Ureter (tissue), 1 donor: ENCODE measurements at places on chromosomes 2 and 18. TPM values are rescaled to one million over a fixed set of nuclear protein-coding genes. Genes with fewer than 3 reads are reported as not detected.

DNA sequence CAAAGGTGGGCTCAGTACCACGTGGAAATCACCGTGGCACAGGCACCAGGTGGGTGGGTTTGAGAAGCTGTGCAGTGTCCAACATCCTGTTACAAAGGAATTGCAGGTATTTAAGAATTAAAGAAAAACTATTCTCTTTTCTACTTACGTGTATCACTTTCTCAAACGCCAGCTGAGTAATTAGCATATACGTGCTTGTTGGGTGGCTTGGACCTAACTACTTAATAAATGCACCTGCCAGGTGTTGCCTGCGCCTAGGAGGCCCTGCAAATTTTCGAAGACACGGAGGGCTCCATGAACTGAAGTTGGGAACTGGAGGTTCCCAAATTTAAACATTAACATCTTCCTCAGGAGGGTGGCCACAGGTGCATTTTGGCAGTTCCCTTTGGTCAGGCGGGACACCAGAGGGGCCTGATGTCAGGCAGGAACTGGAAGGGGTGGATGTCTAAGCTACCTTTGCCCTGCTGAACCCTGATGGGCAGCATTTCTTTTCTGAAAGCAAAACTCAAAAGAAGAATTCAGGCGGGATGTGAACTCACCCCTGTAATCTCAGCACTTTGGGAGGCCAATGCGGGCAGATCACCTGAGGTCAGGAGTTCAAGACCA lies 84.8 kb downstream of the HS6ST1 start:
- no peak for DNase-seq

DNA sequence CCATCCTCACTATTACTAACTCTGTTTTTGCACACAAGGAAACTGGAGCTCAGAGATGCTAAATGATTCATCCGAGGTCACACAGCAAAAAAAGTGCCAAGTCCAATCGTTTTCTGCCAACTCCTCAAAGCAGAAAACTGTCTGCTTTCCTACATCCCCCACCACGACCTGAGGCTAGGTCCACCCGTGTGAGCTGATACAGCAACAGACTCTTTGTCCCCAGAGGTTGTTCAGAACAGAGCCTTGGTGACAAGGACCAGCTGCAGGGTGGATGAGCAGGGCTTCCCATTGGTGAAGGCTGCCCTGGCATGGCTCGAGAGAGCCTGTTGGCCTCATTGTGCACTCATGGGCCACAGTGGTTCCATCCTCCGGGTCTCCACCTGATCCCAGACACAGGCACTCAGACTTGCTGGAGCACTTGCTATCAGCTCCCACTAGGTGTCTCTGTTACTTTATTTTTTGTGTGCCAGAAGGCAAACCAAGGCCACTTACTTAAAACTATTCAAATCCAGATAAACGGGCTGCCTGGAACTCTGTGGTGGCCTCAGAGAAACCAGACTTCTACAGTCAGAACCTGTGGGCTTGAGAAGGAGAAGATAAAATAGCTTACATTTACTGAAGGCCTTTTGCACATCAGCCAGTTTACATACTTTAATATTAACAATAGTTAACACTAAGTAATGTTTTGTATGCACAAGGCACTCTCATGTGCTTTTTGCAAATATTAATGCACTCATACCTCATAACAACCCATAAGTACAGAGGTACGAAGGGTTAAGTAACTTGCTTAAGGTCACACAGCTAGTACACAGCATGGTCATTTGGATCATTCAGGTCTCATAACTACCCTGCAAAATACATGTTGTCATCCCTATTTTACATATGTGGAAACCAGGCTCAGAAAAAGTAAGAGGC lies 62.9 kb upstream of the CTIF start:
- no peak for DNase-seq

- DNase-seq: no peak
Observed at GRCh38 chr2:229914171-229914570, 7.6 kb downstream of the TRIP12 start.

GRCh38 chr2:209209943-209210342 lies 213.9 kb upstream of the MAP2 start:
- no peak for DNase-seq

DNAJC5G gene
- not detected for total RNA-seq
